ENCODE measurements at places on chromosomes 16 and 17.
A peak's percentile ranks its signal among the peaks of the same experiment; 100 is the strongest.

DNA sequence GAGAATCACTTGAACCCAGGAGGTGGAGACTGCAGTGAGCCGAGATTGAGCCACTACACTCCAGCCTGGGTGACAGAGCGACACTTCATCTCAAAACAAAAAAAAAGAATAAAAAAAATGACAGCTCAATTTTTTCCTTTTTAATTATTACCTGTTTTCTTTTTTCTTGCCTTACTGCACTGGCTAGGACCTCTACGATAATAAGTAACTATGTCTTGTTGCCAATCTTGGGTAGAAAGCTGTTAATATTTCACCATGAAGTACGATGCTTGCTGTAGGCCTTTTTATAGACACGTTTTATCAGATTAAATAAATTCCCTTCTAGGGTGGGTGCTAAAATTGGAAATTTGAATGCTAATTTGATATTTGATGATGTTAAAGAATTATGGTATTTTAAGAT, 82.8 kb downstream of the GLG1 start:
- DNase-seq: no peak

GRCh38 chr17:16364625-16365024, 11.4 kb upstream of the CENPV start:
- DNase-seq: no peak

DNA sequence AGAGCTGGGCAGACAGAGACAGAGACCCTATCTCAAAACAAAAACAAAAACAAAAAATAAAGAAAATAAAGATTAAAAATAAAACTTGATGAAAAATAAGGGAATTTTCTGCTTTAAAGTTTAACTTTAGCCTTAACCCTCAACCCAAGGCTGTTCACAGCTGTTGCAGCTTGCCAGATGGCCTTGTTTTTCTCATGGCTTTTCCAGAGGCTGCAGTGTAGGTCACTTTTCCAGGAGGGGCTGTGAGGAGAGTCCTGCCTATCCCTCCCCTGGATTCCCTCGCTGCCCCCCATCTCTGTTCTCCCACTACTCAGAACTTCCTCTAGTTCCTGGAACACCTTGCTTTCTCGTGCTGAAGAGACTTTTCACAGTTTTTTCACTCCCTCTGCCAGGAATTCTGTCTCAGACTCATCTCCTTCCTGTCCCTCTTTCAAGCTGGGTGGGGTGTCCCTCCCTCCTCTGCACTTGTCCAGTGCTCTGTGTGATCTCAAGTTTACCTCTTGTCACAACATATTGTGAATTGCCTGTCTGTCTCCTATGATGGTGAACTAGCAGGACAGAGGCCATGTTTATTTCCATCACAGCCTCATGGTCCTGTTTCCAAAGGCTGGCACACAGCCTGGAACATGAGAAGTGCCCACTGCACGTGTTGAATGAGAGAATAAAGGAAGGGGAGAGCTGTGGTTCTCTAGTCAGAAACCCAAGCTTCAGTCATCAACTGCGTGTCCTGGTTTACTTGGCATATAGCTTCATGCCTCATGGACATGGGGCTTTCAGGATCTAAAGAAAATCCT, 69.9 kb upstream of the MSI2 start:
- DNase-seq: no peak

- no peak for DNase-seq
Observed at GRCh38 chr17:18246880-18247612, 11.5 kb downstream of the FLII start.

GRCh38 chr17:15998031-15998562, 1.4 kb downstream of the ZSWIM7 start:
- DNase-seq: no peak

DNA sequence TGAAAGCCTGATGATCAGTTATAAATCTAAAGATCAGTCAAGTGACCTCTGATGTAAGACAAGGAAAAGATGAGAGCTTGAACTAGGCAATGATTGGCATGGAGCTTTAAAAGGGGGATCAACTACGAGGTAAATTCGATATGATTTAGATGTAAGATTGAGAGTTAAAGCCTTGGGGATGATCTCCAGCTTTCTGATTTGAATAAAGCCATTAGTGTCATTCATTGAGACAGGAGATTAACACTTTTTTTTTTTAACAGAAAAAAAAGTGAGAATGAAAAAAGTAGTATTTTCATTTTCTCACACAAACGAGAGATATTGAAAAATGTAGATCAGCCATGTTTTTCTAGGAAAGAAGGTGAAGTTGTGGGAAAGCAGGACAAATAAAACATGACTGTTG, 225.4 kb downstream of the CNTNAP4 start:
- DNase-seq: no peak

DNA sequence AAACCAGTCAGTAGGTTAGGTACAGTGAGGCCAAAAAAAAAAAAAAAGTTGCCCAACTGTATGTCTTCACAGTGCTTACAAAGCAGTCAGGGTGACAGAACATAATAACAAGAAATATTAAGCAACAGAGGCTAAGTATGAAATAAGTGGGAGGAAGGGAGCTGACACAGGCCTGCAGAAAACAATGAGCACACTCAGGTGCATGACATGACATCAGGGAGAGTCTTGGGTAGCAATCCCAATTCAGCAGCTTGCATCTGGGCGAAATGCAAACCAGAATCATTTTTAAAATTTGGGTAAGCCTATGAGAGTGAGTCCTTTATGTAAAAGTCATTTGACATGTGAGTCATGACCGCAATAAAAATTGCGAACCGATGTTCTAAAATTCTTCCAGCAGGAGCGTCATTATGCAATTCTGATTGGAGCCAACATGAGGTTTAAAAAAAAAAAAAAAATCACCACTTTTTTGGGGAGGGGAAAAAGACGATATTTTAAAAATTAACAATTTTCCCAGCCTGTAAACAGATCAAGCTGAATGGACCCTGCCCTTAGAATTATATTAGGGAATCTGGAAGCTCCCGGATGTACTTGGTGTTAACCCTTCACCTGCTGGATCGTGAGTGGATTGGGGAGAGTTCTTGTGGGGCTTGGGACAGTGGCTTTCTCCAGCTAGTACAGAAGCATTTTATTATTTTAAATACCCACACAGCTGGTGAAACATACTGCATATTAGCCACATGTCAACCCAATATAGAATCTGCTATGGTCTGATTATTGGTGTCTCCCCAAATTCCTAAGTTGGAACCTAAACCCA, 127.9 kb downstream of the NPIPB5 start:
- DNase-seq: no peak

GRCh38 chr17:4148611-4149308, 5.8 kb downstream of the CYB5D2 start:
- no peak for DNase-seq

DNA sequence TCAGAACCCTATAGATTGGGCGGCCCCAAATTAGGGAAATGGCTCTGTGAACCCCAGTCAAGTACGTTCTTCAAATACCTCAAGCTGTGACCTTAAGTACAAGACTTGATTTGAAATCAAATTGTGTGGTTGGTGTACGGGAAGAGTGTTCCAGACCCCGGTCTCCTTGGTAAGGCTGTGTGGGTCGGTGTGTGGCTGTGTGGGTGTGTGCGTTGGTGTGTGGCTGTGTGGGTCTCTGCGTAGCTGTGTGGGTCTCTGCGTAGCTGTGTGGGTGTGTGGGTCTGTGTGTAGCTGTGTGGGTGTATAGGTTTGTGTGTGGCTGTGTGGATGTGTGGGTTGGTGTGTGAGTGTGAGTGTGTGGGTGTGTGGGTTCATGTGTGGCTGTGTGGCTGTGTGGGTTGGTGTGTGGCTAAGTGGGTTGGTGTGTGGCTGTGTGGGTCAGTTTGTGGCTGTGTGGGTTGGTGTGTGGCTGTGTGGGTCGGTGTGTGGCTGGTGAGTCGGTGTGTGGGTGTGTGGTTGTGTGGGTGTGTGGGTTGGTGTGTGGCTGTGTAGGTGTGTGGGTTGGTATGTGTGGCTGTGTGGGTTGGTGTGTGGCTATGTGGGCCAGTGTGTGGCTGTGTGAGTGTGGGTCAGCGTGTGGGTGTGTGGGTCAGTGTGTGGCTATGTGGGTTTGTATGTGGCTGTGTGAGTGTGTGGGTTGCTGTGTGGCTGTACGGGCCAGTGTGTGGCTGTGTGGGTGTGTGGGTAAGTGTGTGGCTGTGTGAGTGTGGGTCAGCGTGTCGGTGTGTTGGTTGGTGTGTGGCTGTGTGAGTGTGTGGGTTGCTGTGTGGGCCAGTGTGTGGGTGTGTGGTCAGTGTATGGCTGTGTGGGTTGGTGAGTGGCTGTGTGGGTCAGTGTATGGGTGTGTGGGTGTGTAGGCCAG, 238.7 kb upstream of the ZFHX3 start:
- DNase-seq: no peak

DNA sequence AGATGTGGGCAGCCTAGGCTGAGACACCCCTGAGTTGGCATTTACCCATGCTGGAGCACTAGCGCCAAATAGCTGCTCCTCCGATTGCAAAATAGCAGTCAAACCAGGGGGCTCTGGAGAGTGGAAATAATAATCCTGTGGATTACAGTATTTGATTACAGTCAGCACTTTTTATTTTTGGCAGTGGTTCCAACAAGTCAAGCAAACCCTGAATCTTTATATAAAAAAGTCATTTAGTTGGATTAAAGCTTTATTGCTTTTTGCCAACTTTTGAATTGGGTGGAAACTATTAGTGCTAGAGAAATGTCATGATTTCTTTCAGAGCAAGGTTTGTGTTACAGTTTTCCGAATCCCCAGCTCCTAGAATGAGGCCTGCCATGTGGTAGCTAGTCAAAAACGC, 99.3 kb upstream of the FAM20A start:
- no peak for DNase-seq

DNA sequence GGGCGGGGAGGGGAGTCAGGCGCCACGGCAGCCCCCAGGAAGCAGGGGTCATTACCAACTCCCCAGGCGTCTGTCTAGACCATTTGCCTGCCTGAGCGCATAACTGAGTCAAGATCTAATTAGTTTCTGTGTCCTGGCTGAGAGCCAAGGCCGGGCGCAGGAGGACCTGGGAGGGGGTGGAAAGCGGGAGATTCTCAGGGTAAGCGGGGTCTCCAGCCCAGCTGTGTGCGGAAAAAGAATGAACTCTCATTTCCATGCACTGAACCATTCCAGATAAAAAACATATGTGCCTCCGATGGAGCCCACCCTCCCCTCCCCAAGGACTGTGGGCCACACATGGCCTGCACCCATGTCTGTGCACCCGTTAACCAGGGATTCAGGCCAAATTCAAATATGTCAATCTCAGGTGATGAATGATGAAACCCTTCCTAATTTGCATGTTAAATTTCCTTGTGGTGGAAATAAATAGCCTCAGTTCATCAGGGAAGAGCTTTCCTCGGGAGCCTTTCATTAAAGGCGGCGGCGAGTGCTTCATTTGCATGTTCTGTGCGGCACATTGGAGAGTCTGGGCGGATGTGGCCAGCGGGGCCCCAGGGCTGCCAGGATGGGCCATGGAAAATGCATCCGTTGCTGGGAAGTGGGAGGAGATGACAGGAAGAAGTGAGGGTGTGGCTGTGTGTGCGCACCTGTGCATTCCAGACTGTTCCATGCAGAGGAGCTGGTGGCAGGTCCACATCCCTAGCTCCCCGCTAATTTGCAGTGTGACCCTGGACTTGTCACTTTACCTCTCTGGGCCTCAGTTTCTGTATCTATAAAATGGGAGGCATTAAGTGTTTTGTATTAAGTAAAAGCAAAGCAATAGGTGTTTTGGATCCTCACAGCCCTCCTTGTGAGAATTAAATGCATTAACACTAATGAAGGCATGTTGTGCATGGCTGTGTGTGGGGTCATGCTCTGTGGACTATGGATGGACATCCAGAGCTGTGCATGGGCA, 151.1 kb downstream of the SDK2 start:
- no peak for DNase-seq

DNA sequence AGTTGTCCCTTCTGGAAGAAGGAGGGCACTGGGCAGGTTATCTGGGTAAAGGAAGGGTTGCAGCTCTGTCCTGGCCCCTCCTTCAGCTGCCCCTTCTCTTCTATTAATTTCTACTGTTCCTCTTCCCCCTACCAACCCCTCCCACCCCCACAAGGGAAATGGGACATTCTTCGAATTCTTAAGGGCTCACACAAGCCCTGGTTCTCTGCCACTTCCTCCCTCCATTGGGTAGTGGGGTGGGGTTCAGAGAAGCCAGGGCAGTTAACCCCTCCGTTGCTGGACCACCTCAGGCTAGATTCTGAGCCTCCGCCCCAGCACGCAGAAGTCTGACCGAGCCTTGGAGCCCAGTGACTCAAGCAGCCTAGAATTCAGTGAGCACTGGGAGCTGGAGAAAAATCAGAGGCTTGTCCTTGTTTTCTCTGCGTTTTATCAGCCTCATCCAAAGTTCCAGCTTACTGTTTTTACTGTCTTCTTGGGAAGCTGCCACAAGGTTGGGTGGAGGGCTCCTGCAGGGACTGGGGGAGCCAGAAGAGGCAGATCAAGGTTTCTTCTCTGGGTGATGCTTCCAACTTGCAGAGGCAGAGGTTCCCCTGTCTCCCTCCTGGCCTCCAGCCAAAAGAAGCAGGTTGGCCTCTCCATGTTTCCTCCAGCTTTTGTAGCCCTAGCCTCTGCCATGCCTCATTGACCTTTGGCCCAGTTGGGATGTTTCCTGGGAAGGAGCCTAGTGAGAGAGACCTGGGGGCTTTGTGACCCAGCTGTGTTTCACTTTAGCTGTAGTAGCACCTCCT, 10.2 kb downstream of the LASP1 start:
- DNase-seq: no peak

DNA sequence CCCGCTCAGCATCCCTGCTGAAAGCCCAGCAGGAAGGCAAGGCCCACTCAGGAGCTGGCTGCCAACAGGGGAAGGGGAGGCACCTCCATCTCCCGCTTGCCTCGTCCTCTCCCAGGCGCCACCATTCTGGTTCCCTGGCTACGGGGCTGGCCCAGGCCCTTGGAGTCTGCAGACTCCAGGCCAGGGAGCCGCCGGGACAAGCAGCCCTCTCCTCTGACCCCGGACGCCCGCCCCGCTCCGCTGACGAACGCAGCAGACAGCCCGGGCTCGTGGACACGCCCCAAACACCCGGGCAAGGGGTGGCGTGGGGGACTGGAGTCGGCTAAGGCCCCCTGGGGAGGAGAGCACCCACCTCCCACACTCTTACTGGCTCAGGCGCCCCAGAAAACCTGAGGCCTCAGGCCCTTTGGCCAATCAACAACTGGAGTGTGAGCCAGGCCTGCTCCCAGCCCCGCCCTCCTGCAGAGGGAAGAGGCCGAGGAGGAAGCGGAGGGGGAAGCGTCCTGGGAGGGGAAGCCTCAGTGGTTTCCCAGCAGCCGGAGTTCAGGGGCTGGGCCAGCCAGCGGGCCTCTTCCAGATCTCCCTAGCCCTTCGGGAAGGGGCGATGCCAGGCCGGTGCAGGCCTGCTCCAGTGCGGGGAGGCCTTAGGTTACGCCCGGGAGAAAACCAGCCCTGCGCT, 4.2 kb downstream of the MNT start:
- peak; percentile 93 for DNase-seq

- no peak for DNase-seq
Observed at GRCh38 chr17:75412455-75413317, 7.2 kb upstream of the GRB2 start.

DNA sequence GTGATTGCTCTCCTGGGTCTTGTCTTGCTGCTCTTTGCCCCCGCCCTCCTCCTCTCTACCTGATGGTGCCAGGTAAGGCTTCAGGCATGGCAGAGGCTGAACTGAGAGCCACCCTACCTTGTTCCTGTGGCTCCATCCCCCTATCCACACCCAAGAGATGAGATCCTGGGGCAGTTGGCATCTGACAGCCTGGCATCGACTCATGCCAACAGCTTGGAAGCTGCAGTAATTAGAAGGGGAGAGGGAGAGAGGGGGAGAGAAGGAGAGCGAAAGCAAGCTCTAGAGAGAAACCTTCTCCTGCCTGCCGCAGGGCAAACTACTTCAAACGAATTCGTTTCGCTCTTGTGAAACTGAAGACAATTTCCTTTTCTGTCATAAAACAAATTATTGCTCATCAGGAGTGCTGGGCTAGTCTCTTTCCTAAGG, 13.8 kb upstream of the SP6 start:
- no peak for DNase-seq

- DNase-seq: no peak
Observed at GRCh38 chr16:79121906-79122305, 478.6 kb downstream of the MAF start.
